Activated B cell treated with CpG ODN at 0.5 μM for 24 hours (primary cell): ENCODE measurements at places on chromosomes 2 and 18.

DNA sequence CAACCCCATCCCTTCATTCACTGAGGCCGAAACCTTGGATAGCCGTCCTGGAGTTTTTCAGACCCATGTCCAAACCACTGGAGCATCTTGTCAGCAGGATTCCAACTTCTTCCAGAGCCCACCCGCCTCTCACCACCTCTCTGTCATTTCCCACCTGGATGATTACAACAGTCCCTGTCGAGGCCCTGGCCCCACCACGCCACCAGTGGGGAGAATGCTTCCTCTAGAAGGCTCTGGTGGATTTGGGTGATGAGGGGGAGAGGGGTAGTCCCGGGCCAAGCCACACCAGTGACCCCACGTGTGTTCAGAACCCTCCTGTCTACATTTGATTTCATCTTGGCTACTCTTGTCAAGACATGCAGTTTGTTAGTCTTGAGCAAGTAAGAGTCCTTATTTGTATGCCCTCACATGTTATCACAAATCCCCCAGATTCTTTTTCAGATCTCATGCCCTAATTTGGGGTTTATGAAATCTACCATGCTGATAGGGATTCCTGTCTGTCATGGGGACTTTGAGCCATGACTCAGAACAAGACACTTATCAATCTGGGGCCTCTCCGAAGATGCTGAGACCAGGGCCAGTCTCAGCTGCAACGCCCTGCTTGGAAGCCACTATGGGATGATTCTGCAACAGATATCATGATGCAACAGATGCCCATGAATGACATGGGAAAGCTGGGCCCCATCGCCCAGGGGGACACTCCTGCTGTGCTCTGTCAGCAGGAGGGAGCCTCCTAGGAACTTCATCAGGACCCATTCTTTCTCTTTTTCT lies 186.1 kb downstream of the ZFP36L2 start:
- no peak for DNase-seq

DNA sequence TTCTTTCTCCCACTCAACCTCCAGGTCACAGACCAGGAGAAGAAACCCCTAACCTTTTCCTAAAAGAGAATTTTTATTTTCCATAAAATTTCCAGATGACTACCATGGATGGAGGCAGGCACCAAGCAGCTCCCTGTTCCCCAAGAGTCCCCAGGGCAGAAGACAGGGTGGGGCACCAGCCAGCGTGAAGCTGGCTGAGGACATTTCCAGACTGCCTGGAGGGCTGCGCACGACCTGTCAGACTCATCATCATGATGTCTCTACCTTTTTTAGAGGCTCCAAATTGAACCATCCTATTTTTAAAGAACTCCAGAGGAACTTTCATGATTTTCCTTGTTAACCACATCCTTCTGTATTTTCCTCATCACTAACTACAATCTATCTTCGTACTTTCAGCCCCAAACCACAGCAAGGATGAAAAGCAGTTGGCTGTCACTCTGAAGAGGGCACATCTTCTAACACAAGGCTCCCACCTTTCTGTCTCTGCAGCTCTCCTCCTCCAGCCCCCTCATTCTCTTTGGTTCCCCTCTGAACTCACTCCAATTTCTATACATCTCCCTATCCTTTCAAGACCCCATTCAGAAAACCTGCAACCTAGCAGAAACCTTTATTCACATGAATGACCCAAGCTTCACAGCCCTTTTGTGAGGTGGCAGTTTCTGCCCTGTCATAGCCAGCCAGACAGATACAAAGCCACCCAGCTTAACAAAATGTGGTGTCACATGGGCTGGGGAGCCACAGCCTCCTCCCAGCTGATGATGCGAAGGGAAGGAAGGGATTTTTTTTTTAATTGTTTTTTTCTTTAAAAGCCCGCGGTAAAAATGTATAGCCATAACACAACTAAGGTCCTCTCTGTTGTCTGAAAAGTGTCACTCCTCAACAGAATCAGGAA lies 11.1 kb downstream of the AMMECR1L start:
- no peak for DNase-seq

DNA sequence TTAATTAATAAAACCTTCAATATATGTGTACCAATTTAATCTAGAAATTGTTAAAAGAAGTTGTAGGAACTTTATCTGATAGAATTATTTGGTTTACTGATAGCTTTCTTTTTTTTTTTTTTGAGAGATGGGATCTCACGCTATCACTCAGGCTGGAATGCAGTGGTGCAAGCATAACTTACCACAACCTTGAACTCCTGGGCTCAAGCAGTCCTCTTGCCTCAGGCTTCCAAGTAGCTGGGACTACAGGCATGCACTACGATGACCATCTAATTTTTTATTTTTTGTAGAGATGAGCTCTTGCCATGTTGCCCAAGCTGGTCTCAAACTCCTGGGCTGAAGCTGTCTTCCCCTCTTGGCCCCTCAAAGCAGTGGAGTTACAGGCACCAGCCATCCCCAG lies 66.8 kb downstream of the CCDC138 start:
- DNase-seq, result no peak

DNA sequence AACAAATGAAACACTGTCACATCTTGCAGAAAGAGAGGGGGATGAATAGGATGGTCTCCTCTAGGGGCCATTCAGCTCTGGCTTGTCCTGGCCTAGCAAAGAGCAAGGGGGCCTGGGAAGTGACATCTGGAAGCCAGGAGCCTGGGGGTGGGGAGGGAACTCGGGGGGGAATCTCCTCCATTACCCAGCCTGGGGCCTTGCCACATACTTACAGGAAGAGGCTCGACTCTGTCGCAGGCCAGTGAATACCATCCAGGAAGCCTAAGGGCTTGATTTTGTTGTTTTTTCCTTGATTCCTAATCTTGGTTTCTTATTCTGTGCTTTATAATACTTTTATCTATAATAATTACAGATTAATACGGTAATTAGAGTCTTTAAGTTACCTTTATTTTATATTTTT lies 797.5 kb upstream of the ID2 start:
- no peak for DNase-seq

DNA sequence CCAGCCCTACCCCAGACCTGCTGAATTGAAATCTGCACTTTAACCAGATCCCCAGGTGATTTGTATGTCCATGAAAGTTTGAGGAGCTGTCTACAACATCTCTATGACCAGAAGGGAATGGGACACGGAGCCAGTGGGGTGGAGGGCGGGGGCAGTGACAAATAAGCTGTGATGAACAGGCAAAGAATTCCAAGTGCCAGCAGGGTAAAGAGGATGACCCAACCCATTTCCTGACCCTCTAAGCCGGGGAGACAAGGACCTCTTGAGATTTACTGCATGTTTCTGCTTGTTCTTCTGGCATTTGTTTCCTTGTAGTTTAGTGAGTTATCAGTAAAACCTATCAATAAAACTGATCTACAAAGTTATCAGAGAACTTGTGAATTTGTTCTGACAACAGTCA lies 8.7 kb downstream of the TET3 start:
- DNase-seq, result no peak

- DNase-seq, result no peak
Observed at GRCh38 chr18:6521803-6522418, 107.2 kb upstream of the L3MBTL4 start.
